Activated T-helper 2 cell treated with anti-CD3 and anti-CD28 coated beads, Interferon-gamma antibody, Interleukin-2, Interleukin-4, amounts not matched to agents 10 μg/mL and 5 μg/mL and 100 μg/mL, durations not matched to agents 14 hours and 24 hours and 36 hours (primary cell): ENCODE measurements at places on chromosomes 4 and X. TPM values are rescaled to one million over a fixed set of nuclear protein-coding genes. Genes with fewer than 3 reads are reported as not detected.

Gene GLRA3
- not detected in 2 replicates for total RNA-seq

Gene SPOCK3
- total RNA-seq, result not detected in 2 replicates

Gene JCHAIN
- not detected in 2 replicates for total RNA-seq

- DNase-seq, result peak; percentile 82
These were observed 685 bp upstream of the MORF4L2 start for GRCh38 chrX:103687073-103687695.

DNA sequence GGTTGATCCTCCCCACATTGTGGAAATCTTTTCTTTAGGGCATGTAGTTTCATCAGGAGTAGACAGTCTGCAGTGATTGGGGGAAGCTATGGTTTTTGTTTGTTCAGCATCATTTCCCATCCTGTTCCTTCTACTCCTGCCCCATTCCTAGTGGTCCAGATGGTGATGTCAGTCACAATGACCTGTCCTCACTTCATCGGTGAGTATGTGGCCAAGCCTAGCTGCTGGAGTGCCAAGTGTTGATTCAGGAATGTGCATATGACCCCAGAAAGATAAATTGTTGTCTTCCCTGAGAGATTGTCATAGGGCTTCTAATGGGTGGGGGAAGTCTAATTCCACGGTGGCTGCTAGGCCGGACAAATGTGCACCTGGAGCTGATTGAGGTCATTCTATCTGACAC is 130.6 kb upstream of the FAT1 start:
- DNase-seq, result no peak

- no peak for DNase-seq
These were observed 669.5 kb upstream of the MAGEB2 start for GRCh38 chrX:29545878-29546277.

GRCh38 chr4:113290666-113291065 is 241.2 kb downstream of the ANK2 start:
- no peak for DNase-seq
